Smooth muscle cell of the brain vasculature (primary cell): ENCODE measurements at places on chromosomes 2 and 18.
A peak's percentile ranks its signal among the peaks of the same experiment; 100 is the strongest.

- DNase-seq, result peak; percentile 95
Measured at GRCh38 chr2:239275044-239275685, 125.7 kb downstream of the HDAC4 start.

- no peak for DNase-seq
Measured at GRCh38 chr18:74739926-74740325, 142.3 kb downstream of the ZNF407 start.

GRCh38 chr18:13311193-13311592, 92.6 kb downstream of the LDLRAD4 start:
- DNase-seq, result no peak

- no peak for DNase-seq
Measured at GRCh38 chr2:185892484-185892883, 153.9 kb downstream of the FSIP2 start.

DNA sequence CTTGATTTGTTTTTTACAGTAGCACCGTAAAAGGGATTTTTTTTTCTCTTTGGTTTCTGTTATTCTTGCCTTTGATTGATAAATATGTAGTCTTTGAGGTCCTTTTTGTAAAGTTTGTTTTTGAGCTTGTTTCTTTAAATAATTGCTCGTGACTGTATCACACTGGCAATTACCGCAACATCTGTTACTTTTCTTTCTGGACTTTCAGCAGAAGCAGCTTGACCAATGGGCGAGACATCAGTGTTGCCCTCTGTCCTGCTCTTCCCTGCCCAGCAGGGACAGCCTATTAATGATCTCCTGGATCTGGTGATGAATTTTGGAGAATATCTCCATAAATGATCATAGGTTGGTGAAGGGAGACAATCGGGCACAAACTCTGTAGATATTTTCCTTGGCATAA, 74.9 kb downstream of the TDRD15 start:
- no peak for DNase-seq

DNA sequence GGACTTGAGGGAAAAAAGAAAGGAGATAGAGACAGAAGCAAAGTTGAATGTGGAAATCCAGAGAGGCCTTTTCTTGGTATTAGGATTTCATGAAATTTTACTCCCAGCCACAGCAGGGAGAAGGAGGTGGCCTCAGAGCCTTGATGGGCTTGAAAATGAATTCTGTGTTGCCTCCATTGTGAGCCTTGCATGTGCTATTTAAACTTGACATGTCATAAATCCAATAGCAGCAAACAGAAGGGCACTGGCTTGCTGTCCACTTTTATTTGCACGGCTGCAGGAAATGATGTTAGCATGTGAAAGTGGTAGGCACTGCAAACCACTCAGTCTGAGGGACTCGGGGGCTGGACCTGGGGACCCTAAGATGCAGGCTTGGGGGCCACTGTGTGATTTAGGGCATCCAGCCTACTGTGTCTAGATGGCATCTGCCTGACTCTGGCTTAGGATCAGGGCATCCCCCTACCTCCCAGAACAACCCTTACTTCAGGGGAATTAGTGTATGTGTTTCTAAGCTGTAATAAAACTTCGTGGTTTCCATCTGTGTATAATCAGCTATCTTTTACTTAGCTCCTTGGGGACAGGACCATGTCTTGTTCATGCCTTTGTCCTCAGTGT, 139.1 kb upstream of the SKOR2 start:
- DNase-seq, result no peak

- DNase-seq, result no peak
Measured at GRCh38 chr2:129623783-129624182, 355.7 kb upstream of the RAB6C start.

DNA sequence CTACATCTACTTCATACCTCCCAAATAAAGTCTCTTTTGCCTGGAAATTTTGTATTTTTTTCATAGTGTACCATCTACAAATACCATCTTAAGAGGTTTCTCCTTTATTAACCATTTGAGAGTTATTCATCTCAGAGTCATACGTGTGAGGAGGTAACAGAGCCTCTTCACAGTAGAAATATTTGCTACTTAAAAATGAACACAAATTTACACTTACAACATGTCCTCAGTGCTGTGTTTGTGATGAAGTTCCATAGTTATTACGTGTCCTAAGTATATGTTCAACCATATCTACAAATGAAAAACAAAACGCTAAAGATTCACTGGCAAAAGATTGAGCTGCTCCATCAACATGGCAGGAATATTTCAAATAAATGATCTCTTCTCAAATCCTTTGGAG, 48.5 kb upstream of the HNRNPA3 start:
- DNase-seq, result no peak

- no peak for DNase-seq
Measured at GRCh38 chr2:43605079-43605655, 9.3 kb upstream of the THADA start.

DNA sequence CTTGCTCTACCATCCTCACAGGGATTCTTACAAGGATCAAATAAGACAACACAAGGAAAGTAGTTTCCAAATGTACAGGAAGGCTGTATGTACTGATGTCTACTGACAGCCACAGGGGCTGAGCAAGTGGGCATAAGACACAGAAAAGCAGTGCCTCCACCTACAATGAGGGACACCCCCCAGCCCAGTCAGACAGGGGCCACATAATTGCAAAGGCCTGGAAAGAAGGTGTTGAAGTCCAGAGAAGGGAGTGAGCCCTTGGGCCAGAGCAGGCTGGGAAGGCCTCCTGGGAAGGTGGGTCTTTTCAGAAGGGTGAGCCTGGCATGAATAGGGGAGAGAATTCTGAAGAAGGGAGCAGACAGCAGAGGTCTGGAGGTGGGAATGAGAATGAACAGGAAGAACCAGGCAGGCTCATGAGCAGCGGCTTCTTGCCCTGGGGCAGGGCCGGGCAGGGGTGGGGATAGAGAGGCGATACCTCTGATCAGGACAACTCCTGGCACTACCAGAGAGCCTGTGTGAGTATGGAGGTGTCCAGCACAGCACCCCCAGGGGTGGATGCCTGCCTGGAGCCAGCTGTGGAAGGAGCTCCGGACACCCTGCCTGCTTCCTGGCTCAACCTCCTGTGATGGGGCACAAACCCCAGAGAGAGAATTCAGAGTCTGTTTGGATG, 30.1 kb downstream of the HS1BP3 start:
- DNase-seq, result no peak

DNA sequence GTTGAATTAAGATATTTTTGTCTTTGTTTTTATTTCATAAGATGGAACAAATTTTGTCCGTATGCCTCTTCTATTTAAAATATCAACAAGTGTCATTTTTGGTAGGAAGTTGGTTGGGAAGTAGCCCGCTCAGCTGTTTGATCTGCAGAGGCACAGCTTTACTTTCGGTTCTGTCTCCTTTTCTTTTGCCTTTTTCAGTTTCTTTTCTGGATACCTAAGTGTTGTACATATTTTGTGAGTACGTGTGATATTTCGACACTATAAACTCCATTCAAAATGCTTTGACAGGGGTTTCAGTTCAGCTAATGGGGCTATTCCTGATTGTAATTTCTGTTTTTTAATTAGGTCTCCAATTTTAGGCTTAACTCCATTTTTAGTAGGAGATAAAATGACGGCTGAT, 1785.0 kb upstream of the LRRTM1 start:
- no peak for DNase-seq

DNA sequence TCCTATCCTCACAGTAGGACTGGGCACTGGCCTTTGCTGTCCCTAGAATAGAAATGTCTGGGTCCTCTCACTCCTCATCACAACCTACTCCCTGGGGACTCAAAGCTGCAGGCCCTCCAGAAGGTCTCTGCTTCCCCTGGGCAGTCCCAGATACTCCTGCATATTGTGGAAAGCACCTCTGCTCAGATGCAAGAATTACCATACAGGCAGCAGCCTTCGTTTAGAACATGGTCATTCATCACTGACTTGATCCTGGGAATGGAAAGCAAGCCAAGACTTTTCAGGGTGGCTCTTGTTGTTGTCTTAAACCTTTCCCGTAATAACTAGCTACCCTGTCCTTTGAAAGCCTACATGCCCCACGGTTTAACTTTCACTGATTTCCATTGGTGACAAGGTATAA, 53.1 kb upstream of the NPAS2 start:
- no peak for DNase-seq

DNA sequence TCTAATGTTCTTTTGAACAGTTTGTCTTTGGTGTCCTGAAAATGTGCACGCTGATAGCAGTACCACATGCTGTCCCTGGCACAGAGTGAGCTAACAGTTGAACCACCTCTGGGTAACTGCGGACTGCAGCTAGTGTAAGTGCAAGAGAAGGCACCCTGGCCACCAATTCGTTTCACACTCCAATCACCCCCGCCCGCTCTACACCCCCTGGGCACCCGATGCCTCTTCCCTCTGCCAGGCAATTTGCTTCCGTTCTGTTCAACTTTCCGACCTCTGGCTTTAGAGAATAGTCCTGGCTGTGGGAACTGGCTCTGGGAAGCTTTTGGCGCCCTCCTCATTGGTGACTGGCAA, 1.4 kb downstream of the DOCK10 start:
- no peak for DNase-seq

DNA sequence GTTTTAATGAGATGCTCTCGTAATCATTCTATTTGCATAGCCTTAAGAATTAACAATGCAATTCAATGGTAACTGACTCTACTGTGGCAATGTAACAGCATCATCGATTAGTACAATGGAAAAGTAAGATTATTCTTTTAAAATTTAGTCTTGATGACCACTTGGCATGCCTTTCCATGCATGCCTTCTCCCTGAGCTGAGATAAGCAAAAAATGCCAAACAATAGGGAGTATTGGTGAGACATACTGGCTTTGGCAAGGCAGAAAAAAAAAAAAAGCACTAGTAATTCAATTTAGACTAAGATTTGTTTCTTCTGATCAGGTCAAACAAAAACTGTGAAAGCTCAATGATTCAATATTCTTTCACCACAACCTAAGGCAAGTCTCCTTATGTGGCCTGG, 110.8 kb upstream of the TRIB2 start:
- no peak for DNase-seq

DNA sequence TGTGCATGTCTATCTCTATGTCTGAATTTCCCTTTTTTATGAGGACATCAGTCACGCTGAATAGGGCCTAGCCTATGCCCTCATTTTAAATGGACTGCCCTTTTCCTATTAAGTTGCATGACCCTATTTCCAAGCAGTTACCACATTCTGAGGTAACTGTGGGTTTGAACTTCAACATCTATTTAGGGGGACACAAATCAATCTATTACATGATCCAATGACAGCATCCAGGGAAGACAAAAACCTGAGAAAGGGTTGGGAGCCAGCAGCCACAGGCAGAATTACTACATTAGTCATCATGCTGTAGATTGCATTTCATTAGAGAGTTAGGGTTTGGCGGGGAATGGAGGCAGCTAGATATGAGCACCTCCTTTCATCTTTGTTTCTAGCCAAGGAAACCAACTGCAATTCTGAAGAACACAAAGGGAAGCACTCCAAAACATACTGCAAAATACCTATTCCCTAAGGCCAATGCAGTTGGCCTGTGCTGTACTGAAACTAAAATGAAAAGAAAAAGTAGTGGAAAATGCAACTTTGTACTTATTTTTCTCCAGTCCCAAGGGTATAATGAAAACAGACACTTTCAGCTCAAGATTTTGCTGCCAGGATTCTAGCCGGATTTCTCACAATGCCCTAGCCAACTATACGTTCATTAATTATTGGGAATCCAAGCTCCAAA, 40.4 kb upstream of the C1D start:
- DNase-seq, result no peak

GRCh38 chr18:79781331-79781941, 16.3 kb upstream of the KCNG2 start:
- no peak for DNase-seq

- no peak for DNase-seq
Measured at GRCh38 chr2:237894986-237895543, 35.6 kb downstream of the RAMP1 start.

GRCh38 chr18:65235966-65236624, 514.7 kb upstream of the CDH7 start:
- no peak for DNase-seq

GRCh38 chr2:1488181-1488671, 75.0 kb downstream of the TPO start:
- DNase-seq, result no peak

GRCh38 chr2:60351321-60351720, 202.1 kb downstream of the BCL11A start:
- DNase-seq, result no peak

DNA sequence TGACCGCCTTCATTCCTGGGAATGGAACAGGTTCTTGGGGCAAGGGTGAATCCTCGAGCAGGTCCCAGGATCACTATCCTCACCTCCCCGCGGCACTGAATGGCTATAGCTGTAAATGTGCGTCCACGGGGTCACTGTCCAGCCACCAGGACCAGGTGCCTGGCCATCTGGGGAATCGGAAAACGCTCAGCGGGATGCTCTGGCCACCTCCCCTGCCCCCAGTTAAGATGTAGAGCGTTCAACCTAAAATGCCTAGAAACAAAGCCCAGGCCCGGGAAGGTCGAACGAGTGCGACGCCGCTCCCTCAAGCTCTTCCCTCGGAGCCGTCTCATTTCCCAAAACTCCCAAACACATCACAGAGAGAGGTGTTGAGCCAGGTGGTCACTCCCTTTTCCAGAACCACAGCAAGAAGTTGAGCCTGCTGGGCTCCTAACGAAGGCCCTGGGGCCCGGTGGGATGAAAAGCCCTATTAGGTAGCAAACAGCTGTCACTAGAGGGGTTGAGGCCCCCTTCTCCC, 795 bp upstream of the CAPN10 start:
- no peak for DNase-seq

GRCh38 chr18:35345950-35346349, 1.7 kb upstream of the ZNF24 start:
- no peak for DNase-seq

GRCh38 chr2:1501991-1502390, 88.7 kb downstream of the TPO start:
- no peak for DNase-seq

- DNase-seq, result no peak
Measured at GRCh38 chr2:234164493-234165413, 114.3 kb downstream of the SPP2 start.

DNA sequence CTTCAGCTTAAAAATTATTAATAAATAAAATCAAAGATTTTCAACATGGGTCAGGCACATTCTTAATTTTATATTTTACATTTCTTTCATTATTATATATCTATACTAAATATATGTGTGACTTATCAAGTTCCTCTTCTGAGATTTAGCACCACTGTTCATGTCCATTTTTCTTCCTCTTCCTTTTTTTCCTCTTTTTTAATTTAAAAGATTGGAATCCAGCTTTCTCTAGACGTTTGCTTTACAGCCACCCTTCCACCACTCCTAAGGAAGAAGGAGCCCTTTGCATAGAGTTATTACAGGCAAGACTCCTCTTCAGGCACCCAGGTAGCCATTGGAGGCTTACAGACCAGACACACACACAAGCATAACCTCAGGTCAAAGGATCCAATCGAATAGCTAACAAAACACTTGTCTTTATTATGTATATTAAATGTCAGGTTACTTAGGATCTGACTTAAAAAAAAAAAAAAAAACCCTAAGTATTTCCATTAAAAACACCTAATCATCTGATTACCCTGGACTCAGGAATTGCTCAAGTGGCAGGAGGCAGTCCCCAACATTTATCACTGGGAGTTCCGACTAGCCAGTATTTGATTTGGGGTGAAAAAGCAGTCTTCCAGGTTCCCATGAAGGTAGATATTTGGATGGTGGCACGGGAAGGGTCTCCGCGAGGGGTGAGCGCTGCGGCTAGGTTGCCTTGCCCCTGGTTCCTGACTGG, 2.4 kb upstream of the ZEB2 start:
- DNase-seq, result no peak
